A549 treated with Mapracorat at 1 μM for 4 hours (cell line): ENCODE measurements at places on chromosomes 4 and X. TPM values are rescaled to one million over a fixed set of nuclear protein-coding genes. Genes with fewer than 3 reads are reported as not detected.

The HMGN5 gene
- 1.6 to 3.8 TPM (median 2.4 TPM) in 5 replicates for total RNA-seq

The TRIM2 gene
- 0.45 to 0.90 TPM (median 0.71 TPM) in 5 replicates for total RNA-seq

The FUNDC2 gene
- 99.7 to 125 TPM (median 123 TPM) in 5 replicates for total RNA-seq

The STBD1 gene
- 10.4 to 12.7 TPM (median 10.7 TPM) in 5 replicates for total RNA-seq

The RPS6KA3 gene
- total RNA-seq, result 36.7 to 51.1 TPM (median 42.7 TPM) in 5 replicates

The JADE1 gene
- total RNA-seq, result 23.0 to 27.6 TPM (median 25.5 TPM) in 5 replicates

The TAF7L gene
- total RNA-seq, result 0.05 to 0.20 TPM (median 0.13 TPM) in 5 replicates

The ADH1B gene
- not detected in 5 replicates for total RNA-seq

The MAGEA8 gene
- not detected in 5 replicates for total RNA-seq

The ALB gene
- total RNA-seq, result not detected in 5 replicates

The IL15 gene
- total RNA-seq, result 12.9 to 17.5 TPM (median 14.4 TPM) in 5 replicates

The ANK2 gene
- total RNA-seq, result 0.69 to 1.3 TPM (median 0.93 TPM) in 5 replicates

The RRH gene
- total RNA-seq, result 0.08 to 0.17 TPM (median 0.12 TPM) in 3 of 5 replicates, not detected in the others

The NR0B1 gene
- 18.8 to 30.9 TPM (median 24.1 TPM) in 5 replicates for total RNA-seq

The TIMM17B gene
- total RNA-seq, result 82.0 to 110 TPM (median 102 TPM) in 5 replicates

The TCEANC gene
- 0.63 to 1.1 TPM (median 0.83 TPM) in 5 replicates for total RNA-seq

The MAP3K15 gene
- total RNA-seq, result 1.7 to 2.2 TPM (median 2.0 TPM) in 5 replicates
